NCI-H2081 treated with DMSO at 0.1 percent for 48 hours (cell line): ENCODE measurements at places on chromosomes 12 and 14.

DNA sequence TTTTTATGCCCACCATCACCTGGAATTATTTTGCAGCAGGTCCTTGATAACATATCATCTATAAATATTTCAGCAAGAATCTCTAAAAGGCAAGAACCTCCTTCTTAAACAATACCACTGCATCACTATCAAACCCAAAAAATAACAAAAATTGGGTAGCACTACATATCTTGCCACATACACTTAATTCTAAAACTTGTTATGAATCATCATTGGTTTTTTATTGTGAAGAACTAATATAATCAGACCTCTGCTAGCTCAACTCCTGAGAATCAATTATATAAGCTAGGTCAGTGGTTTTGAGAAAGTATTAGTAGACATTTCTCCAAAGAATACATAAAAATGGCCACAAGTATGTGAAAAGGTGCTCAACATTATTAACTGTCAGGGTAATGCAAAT, 23.8 kb downstream of the SLC38A1 start:
- DNase-seq, result no peak

- no peak for DNase-seq
Observed at GRCh38 chr14:68652433-68652690, 140.5 kb downstream of the ZFP36L1 start.

- no peak for DNase-seq
Observed at GRCh38 chr14:24612196-24612595, 2.7 kb upstream of the GZMH start.

DNA sequence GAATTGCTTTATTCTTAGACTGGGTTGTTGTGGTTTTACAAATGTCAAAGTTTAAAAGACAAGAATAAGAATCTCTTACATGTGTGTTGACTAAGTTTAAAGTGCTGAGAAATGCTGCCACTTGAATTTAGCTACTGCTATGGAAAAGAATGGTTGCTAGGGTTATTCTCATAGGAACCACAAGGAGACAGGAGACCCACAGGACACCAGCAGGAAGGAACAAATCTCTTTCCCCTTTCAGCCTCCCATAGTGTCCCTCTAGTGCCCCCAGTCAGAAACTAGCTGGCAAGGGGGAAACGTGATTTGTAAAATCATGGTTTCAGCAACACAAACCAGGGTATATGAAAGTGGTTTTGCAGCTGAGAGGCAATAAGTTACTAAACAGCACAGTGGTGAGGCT, 102.7 kb downstream of the ST8SIA1 start:
- no peak for DNase-seq

- DNase-seq, result no peak
Observed at GRCh38 chr12:116066381-116067230, 210.9 kb downstream of the MED13L start.

DNA sequence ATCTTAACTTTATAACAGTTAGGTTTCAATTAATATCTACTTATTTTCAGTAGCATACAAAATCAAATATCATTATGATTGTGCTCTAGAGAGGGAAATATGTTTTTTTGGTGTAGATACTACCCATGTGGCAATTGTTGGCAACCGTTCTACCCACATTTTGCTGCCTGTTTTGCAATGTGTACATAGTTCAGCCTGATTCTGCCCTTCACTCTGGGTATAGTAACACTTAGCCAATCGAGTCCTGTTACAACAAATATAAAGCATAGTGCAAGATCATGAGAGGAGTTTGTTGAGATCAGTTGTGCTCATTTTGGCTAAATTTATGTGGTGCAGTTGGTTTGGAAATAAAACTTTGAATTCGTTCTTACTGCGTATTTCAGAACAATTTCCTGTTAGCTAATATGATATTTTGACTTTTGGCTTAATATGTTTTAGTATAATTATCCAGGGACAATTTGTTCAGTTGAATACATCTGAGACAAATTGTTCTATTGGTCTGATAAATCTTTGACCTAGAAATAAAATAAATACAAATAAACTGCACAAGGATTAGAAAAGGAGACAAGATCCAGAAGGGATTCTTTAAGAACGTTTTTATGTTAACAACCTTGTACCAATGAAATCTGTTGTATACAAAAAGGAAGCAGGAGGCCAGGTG, 76.9 kb downstream of the ATF7IP start:
- DNase-seq, result no peak

DNA sequence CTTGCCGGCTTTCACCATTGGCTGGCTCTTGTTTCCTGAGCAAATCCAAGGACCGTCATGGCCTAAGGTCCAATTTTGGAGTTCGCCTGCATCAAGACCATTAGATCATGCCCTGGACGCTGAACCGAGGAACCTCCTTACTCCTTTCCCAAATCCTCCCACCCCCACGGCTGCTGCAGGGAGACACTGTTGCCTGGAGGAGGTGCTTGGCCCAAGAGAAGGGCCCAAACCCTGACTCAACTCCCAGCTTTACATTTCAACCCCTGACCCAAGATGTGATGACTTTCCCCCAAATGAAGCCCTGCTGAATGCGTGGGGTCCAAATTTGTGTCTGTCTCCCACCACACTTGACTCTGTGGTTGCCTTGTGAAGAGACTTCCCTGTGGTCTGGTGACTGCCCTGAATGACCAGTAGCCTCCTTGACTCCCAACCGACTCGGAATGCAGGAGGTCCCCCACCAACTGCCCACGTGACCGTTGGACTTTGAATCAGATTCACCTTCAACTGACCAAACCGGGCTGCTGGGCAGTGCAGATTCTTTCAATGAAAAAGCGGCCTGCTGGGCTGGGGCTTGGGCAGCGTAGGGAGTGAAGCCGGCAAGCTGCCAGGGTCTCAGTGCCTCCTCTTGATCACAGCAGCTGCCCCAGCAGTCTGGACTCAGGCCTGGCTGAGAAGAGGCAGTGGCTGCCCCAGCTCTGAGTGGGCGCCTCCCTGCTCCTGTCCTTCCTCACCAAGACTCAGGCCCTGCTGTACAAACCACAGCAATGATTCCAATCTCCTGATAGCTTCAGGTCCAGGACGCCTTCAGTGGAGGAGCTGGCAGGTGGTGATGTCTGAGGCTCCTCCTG, 46.7 kb upstream of the OASL start:
- DNase-seq, result no peak

DNA sequence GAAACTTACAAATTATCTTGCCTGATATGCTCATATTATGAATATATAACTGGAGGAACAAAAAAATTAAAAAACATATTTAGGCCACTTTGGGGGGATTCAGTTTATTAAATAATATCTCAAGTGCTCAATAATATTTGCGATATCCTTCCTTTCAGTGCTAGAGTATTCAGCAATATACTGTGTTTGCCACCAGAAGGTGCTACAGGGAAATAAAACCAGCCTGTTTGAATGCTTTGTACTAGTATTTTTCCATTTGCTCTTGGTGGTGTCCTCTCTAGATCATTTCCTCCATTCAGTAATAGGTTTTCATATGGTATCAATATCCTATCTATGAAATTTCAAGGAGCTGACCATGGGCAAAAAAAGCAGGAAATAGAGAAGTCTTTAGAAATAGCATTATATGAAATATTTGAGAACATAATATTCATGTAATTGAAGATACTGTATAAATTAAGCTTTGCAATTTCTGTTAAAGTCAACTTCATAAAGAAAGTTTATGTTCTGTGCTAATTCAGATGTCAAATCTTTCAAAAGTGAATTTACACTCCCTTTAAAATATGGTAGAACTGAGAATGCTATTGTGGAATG, 106.2 kb upstream of the NAV3 start:
- DNase-seq, result peak; percentile 10

DNA sequence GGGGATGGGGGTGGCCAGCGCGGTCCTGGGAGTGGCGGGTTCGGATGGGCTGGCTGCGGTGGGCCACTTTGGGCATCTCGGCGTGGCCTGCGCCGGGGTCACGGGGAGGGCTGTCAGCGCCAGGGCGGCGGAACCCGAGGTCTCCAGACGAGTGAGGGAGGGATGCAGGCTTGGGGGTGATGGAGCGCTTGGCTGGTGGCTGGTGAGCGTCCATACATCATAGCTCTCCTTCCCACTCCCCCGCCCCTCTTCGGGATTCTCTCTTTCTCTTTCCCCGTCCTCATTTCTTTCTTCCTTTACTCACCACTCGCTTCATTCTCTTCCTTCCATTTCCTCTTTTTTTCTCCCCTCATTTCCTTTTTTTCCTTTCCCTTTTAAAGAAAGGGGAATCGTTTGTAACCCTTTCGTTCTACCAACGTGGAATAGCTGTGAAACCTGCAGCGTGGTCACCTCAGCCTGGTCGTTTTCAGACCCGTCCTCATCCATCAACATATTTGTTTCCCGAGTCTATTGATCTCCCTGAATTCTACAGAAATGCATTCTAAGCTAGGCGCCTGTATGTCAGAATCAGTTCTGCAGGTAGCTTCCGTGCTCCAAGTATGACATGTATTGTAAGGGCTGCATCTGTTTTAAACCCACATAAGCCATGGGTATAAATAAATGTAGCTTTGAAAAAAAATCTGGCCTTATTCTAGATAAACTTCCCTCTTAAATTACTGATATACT, 260.3 kb upstream of the E2F7 start:
- no peak for DNase-seq

DNA sequence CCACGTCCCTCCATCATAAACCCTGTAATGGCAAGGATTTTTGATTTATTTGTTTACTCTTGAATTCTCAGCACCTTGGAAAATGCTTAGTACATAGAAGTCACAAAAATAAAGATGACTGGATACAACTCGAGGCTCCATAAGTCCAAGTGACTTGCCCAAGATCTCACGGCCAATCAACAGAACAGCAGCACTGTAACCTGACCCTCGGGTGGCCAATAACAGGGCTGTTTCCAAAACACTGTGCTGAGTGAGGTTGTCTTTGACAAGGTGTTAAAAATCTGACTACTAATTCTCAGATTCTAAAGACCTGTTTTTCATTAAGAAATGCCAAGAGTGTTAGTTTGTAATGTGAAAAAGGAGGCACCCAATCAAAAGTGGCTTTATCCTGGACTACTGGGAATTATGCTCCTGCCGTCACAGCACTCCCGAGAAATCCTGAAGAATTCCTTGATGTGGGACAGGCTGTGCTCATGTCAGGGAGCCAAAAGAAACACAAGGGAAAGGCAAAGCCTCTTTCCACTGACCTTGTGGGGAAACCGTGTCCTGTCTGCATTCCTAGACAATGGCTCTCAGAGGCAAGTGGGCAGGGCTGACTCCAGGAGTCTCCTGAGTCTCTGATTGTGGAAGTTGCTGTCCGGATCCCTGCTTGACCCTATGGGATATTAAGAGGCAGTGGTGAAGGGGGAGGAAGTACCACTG, 204.7 kb upstream of the PELI2 start:
- no peak for DNase-seq

DNA sequence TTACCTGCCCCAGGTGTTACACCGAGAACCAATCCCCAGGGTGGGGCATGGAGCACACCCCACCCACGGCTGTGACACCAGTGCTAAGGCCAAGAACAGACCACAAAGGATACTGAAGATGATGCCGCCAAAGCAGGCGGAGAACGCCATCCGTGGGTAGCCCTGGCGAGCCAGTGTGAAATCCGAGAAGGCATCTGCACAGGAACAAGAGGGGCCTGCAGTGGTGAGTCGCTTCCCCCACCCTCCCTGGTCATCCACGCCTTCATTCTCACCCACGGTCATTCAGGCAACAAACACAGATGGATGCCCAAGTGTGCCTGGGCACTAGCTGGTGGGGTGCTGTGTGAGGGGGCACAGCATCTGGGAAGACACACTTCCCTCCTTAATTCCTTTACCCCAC, 28.5 kb downstream of the SLC8B1 start:
- DNase-seq, result no peak

DNA sequence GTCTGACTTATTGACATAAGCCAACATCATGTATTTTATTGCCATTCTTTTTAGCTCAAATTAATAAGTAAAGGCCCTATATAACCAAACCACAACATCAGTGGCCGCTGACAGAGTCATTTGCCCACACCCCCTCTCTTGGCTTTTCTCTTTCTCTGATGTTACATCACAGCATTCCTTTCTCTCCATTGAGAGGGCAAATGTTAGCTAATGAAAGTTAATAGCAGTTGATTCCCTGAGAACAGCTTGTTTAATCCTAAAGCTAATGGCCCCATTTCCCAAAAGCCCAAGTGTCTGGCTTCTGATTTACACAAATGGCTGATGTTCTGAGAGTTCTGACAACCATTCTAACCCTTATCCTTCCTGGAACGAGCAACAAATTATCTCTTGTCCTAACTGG, 308.8 kb downstream of the SNAPC1 start:
- no peak for DNase-seq

DNA sequence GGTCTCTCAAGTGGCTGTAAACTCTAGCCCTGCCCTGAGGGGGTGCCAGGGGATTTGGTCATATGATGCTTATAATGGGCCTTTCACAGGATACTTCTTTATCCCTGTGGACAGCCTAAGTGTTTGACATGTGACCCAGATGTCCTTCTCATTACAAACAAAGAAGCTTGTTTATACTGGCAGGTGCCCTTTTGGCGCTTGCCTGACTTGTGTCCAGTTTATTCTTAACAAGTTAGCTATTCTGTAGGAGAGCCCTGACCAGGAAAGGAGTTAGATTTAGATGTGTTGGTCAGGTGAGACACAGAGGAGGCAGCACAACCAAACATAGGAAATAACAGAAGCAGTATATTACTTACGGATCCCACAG, 51.9 kb downstream of the CCDC91 start:
- DNase-seq, result no peak

GRCh38 chr12:50241178-50241577, 42.1 kb downstream of the LIMA1 start:
- DNase-seq, result peak; percentile 8

DNA sequence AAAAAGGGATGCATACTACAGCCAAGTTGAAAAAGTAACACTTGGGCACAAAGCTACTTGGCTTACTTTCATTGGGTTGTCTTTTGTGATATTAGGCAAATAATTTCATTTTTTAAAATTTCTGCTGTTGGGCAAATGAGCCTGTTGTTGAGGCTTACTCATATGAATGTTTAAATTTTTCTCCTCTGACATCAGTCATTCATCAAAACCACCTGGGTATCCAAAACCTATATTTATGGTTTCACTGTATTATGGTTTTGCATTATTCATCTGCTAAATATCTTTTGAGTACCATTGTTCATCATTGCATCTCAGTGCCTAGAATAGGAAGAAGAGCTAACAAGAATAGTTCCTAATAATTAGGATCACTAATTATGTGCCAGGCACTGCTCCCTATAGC, 28.1 kb downstream of the DYRK2 start:
- no peak for DNase-seq

GRCh38 chr14:65359503-65359902, 53.0 kb upstream of the FUT8 start:
- no peak for DNase-seq

- DNase-seq, result no peak
Observed at GRCh38 chr14:30330445-30330844, 228.5 kb upstream of the G2E3 start.

DNA sequence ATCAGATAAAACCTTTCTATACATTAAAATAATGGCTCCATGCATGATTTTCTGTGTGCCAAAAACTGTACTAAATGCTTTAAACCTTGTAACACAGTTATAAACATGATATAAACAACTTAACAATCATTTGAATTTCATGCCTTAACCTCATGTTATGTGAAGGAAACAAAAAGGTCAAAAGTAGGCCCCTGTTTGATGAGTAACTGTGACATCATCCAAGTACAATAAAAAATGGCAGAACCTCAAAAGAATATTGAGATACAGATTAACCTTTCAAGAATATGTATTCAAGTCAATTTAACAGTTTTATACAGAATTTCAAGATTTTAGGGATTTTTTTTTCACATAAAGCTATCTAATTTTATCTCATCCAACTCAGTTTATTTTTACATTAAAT, 310.7 kb upstream of the DCN start:
- DNase-seq, result no peak
